RWPE2 (cell line): ENCODE measurements at places on chromosomes 4 and X.
A peak's percentile ranks its signal among the peaks of the same experiment; 100 is the strongest.

- H3K4me1 ChIP-seq: no peaks in the 10 kb centered on the region
- H3K4me3 ChIP-seq: no peak overlapping the region
- no peaks in the 10 kb centered on the region for H3K36me3 ChIP-seq
- DNase-seq: peak; percentile 61
- no peaks in the 10 kb centered on the region for H3K27me3 ChIP-seq
- H3K27ac ChIP-seq: no peak overlapping the region
These were observed 60.6 kb downstream of the HTRA3 start for GRCh38 chr4:8329859-8330761.

DNA sequence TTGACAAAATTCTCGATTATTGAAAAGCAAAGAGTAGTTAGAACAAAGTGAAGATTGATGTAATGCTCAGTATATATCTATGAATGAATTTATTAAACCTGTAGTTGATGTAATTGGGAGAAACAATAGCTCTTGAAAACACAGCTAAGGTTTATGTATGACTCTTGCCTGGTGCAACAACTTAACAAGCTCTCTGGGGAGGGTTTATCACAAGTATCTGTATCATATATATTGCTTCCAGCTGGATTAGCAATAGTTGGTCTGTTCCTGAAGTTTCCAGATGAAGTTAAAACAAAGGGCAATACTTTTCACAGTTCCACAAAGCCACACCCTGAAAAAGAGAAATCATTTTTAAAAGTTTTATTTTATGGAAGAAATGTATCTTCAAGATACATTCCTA lies 91.4 kb downstream of the ARSJ start:
- no peak overlapping the region for H3K4me3 ChIP-seq
- DNase-seq: no peak
- H3K36me3 ChIP-seq: no peaks in the 10 kb centered on the region

DNA sequence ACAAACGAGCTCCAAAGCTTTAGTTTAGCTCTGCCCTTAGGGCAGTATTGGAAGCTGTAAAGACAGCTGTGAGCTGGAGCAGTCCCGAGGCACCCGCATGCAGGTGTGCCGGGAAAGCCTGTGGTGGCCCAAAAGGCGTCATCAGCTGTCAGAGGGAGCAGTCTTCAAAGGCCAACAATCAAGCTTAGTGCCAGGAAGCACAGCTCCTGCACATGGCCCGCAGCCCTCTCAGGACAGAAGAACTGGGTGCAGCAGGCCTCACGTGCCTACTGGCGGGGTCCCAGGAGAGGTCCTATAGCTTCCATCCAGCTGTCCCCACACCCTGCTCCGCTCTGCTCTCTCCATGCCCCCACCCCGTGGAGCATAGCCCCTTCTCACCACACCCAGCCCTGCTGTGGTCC lies 92.2 kb upstream of the TRIM2 start:
- no peak for DNase-seq
- no peaks in the 10 kb centered on the region for H3K36me3 ChIP-seq
- no peak overlapping the region for H3K4me3 ChIP-seq
- no peak overlapping the region for H3K27ac ChIP-seq
- peaks cover 12% of the 10 kb centered on the region for H3K4me1 ChIP-seq

- H3K4me3 ChIP-seq: no peak overlapping the region
- peaks cover 11% of the 10 kb centered on the region for H3K4me1 ChIP-seq
- no peak overlapping the region for H3K27ac ChIP-seq
- peaks cover 24% of the 10 kb centered on the region for H3K27me3 ChIP-seq
These were observed 2.9 kb downstream of the DOK7 start for GRCh38 chr4:3465698-3466671.

- DNase-seq: no peak
- H3K4me1 ChIP-seq: peaks cover 19% of the 10 kb centered on the region
- H3K27ac ChIP-seq: peak overlapping the region; percentile 80
- H3K4me3 ChIP-seq: no peak overlapping the region
- peaks cover 2% of the 10 kb centered on the region; the same call in 1 of the 2 replicates for H3K36me3 ChIP-seq
These were observed 140.7 kb downstream of the BTC start for GRCh38 chr4:74653331-74654229.

DNA sequence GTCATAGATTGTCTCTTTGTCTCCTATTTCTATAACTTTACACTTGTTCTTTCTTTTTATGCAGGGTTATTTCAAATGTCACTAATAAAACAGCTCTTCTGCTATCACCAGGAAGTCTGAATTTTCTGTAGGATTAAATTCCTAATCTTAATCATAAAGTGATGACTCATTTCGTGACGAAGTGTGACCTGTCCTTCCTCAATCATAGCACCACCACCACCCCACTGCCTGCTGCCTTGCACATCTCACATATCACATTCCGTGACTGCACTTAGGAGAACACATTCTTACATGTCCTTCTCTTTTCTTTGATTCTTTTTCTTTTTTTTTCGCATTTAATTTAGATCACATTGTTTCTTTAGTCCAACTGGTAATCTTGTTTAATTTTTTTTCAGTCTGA lies 57.7 kb upstream of the UGT2B7 start:
- no peak for DNase-seq
- peaks cover 6% of the 10 kb centered on the region for H3K4me1 ChIP-seq
- H3K36me3 ChIP-seq: no peaks in the 10 kb centered on the region
- H3K27me3 ChIP-seq: no peaks in the 10 kb centered on the region
- no peak overlapping the region for H3K4me3 ChIP-seq

GRCh38 chr4:140353786-140354185 lies 19.7 kb upstream of the SCOC start:
- no peaks in the 10 kb centered on the region for H3K36me3 ChIP-seq
- no peak overlapping the region for H3K4me3 ChIP-seq
- H3K27ac ChIP-seq: no peak overlapping the region
- no peak for DNase-seq
- no peaks in the 10 kb centered on the region for H3K4me1 ChIP-seq

DNA sequence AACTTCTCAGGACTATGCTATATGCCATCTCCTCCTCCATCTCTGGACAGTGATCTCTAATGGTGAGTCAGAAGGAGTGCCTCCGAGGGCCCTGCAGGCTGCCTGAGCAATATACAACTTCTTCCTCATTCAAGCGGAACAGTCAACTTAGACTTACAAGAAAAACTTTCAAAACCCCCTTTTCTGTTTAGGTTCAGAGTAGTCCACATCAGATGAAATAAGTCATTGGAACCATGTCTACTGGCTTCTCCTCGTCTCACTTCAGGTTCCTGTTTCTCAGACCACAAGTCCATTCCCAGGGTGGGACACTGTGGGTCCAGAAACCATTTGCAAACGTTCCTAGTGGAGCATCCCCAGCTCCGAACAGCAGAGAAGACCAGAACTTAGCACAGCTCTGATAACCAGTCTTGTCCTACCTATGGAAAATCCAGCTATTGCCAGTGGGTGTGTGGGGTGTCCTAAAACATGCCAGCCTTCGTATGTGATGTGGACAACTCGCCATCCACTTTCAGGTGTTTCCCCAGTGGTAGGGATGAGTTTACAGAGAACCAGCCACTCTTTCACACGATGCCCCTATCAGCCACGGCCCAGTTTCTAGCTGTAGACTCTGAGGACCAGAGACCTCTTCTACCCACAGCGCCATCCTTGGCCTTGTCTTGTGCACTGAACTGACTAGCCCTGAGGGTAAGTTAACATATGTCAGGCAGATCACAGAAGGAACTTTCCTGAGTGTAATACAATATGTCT lies 32.7 kb upstream of the NKRF start:
- H3K4me3 ChIP-seq: no peak overlapping the region
- no peaks in the 10 kb centered on the region for H3K4me1 ChIP-seq
- no peak for DNase-seq
- no peaks in the 10 kb centered on the region for H3K36me3 ChIP-seq
- no peak overlapping the region for H3K27ac ChIP-seq
